ENCODE measurements at places on chromosomes 1 and 21.

GRCh38 chr1:56249234-56249633 is 330.1 kb downstream of the PLPP3 start:
- no peak for DNase-seq

GRCh38 chr1:211699059-211699458 is 23.6 kb upstream of the NEK2 start:
- DNase-seq = no peak

DNA sequence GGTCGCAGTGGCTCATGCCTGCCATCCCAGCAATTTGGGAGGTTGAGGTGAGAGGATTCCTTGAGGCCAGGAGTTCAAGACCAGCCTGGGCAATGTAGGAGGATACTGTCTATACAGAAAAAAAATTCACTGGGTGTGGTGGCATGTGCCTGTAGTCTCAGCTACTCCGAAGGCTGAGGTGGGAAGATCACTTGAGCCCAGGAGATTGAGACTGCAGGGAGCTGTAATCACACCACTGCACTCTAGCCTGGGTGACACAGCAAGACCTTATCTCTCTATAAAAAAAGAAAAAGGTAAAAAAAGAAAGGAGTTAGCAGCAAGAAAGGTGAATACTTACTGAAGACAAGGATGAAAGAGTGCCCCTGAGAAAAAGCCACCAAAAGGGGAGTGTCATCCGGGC is 23.7 kb upstream of the BCL10 start:
- no peak for DNase-seq

GRCh38 chr1:21937372-21938121 is 437 bp upstream of the HSPG2 start:
- DNase-seq = peak; percentile 59

DNA sequence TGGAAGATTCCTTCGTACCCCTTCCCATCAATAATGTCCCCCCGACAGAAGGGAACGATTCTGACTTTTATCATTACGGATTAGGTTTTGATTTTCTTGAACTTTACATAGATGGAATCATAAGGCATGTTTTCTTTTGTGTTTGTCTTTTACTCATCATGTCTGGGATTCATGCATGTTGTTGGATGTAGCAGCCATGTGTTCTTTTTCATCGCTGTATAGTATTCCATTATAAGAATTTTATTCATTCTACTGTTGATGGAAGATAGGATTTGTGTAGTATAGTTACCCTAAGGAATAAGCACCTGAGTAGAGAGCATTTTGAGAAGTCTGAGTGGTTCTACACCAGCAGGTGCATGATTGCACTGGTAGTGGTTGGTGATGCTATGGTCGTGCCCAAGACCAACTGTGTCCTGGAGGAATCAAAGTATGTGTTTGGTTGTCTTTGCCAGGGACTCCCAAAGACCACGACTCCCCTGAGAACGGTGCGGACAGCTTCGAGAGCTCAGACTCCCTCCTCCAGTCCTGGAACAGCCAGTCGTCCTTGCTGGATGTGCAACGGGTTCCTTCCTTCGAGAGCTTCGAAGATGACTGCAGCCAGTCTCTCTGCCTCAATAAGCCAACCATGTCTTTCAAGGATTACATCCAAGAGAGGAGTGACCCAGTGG is 13.5 kb downstream of the ETS2 start:
- DNase-seq = no peak

DNA sequence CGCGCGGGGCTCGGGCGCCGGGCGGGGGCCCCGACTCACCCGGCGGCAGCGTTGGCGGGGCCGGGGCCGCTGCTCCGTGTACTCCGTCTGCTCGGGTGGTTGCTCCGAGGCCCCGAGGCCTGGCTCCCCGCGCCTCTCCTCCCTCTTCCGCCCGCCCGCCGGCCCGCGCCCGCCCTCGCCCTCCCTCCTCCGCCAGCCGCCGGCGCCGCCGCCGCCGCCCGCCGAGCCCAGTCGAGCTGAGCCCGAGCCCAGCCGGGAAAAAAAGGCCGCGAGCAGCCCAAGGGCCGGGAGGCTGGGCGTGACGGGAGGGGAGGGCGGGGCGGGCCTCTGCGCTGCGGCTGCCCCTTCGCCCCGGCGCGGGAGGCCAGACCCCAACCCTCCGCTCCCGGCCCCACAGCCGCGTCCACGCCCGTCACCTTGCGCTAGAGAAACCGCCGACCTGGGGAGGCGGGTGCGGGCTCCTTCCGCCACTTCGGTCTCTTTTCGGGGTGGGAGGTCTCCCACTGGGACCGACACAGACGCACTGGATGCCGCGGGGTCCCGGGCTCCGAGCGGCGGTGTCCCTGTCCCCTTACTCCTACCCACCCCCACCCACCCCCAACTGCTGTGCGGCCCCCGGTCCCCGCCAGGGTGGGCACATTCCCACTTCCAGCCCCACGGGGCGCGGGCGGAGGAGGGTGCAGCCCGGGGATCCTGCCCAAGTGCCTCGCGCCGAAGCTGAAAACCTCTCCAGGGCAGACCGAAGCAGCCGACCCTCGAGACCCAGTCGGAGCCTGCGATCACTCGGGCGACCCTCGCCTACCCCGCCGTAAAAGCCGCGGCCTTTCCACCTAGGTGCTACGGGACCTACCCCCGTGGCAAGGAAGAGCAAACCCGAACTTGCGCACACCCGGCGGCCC is at the start of gene CERS2:
Gene CERS2 (minus strand): TSS at position 256 of the 899 bp plus-strand sequence. CDS start 5,745 bp downstream, outside the sequence.
- peak; percentile 72 for DNase-seq

Measured in HFFc6 (cell line).